ENCODE measurements at places on chromosomes 12 and 14.

GRCh38 chr14:69540654-69541335, 33.9 kb downstream of the CCDC177 start:
- DNase-seq, result no peak

GRCh38 chr12:30813525-30814294, 59.0 kb upstream of the CAPRIN2 start:
- no peak for DNase-seq

GRCh38 chr14:79705126-79705894, 506.0 kb downstream of the DIO2 start:
- DNase-seq, result no peak

GRCh38 chr14:21868442-21869046, 194.9 kb upstream of the OR4E1 start:
- DNase-seq, result peak; percentile 53

GRCh38 chr12:76152181-76152807, 67.8 kb upstream of the NAP1L1 start:
- DNase-seq, result no peak

GRCh38 chr12:51910691-51911090, 3.4 kb downstream of the ACVRL1 start:
- no peak for DNase-seq

GRCh38 chr14:51578853-51579252, 72.9 kb upstream of the FRMD6 start:
- no peak for DNase-seq

DNA sequence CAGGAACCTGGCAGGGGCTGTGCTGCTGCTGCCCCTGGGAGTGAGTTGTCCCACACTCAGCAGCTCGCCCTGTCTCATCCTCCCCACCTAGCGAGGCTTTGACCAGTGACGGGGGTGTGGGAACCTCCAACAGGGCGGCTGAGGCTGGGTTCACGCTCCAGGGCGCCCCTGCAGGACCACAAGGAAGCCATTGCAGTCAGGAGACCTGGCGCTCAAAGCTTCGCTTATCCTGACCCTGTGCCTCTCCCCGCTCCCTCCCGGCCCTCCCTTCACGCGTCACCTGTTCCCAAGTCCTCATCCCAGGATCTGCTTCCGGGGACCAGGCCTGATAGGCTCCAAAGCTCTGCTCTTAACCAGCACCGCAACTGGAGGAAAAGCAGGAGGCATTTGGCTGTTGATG, 272.0 kb upstream of the SFSWAP start:
- DNase-seq, result no peak

- DNase-seq, result no peak
Observed at GRCh38 chr14:52950898-52951680, at the start of gene FERMT2. Gene FERMT2 (minus strand): TSS chr14:52951050. CDS start chr14:52950568, 482 bp downstream.

DNA sequence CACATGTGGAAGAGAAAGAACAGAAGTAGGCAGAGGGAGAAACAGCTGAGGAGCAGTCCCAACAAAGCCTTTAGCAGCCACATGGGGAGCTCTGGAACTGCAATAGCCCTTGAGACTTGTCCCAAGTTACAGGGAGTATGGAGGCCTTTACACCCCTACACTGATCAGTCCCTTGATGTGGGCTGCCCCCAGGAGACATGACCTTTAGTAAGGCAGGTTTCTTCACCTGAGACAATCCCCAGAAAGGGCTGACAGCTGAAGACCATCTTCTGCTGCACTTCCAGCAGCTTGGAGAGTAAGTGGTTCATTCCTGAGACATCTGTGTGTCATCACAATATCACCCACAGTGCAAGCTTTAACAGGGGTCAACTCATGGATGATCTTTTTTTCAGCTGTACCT, 8.6 kb upstream of the SNAPC1 start:
- no peak for DNase-seq

- DNase-seq, result no peak
Observed at GRCh38 chr14:89507926-89508460, 91.0 kb upstream of the FOXN3 start.

GRCh38 chr14:33449703-33450395, 501.0 kb downstream of the EGLN3 start:
- DNase-seq, result no peak

DNA sequence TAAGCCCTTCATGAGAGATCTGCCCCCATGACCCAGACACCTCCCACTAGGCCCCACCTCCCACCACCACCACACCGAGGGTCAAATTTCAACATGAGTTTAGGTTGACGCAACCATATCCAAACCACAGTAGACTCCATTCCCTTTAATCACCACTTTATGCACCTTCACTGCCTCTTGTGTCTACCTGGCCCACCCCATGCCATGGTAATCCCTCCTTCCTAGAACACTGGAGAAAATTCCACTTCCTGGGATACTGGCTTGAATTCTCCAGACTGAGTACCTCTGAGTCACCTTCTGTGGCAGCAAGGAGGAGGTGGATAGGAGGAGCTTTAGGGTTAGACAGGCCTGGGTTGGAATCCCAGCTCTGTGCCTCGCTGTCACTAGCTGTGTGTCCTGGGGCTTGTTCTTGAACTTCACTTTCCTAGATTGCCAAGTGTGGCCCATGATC, 26.1 kb upstream of the CIPC start:
- DNase-seq, result no peak

- DNase-seq, result no peak
Observed at GRCh38 chr14:92693998-92694795, 54.2 kb downstream of the LGMN start.

- DNase-seq, result no peak
Observed at GRCh38 chr12:127351481-127352010, 915.4 kb upstream of the TMEM132C start.

All from stimulated activated CD8-positive, alpha-beta memory T cell treated with anti-CD3 and anti-CD28 coated beads, Interleukin-7, amount 100 ng/mL, for 1 hour (primary cell).